Stimulated activated CD4-positive, alpha-beta T cell treated with anti-CD3 and anti-CD28 coated beads, TNF-alpha, amount 100 ng/mL, for 4 hours (primary cell): ENCODE measurements at places on chromosomes 16 and 17.

- no peak for DNase-seq
These were observed 206.5 kb upstream of the CDH5 start for GRCh38 chr16:66159987-66160386.

DNA sequence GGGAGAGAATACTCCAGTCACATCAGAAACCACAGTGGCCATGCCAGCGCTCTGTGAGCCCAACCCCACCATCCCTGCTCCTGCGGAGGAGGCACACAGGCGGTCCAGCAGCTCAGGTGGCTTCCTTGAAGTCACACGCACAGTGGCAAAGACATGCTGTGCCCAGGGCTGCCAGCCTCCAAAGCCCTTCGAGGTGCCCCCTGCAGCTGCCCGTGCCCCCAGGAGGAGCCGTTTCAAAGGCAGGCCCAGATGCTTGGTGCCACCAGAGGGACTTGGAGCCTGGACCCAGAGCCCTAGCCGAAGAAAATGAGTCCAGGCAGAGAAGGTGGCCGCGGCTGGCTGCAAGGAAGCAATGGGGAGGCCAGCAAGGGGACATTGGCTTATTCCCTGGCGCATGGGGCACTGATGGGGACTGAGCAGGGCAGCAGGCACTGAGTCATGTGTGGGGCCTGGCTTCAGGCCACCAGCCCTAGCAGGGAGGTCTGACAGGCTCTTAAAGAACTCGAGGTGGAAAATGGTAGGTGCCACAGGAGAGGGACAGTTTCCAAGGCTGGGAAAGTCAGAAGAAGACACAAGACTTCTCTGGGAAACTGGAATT, 17.2 kb upstream of the CACNG1 start:
- no peak for DNase-seq

- DNase-seq: no peak
These were observed 42.4 kb downstream of the OMG start for GRCh38 chr17:31254654-31255053.

- no peak for DNase-seq
These were observed 136.7 kb downstream of the SNX11 start for GRCh38 chr17:48244121-48244711.

DNA sequence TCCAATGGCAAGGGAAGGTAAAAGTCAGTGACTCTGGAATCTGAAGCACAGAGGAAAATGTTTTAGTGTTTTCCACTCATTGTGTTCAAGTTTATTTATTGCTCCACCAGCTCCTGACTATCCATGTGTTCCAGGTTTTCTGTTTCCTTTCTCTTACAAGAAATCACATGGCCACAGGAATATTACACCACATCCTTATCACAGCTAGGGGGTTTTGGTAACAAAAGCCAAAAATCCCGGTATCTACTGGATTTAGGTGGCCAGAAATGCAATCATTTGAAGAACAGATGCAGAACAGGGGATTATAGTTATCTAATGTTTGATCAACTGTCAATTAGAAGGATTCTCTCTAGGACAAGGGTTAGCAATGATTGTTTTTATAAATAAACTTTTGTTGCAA, 47.9 kb downstream of the STH start:
- DNase-seq: no peak

DNA sequence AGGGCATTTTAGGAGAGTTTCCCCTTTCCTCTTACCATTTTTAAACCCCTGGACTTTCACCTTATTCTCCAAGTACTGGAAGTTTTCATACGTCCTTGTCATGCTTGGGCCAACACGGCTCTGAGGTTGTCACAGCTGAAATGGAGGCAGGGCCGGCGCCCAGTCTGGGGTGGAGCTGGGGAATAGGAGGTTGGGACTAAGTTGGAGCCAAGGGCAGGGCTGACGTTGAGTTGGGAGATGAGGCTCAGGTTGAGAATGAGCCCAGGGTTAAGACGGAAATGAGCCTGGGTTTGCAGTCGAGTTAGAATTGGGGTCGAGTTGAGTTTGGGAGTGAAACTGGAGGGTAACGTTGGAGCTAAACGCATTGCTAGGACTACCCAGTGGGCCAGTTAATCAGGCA, 1.3 kb downstream of the CLEC10A start:
- DNase-seq: no peak

- DNase-seq: no peak
These were observed 5.2 kb downstream of the CACNA1G start for GRCh38 chr17:50565402-50566350.
